ENCODE measurements at places on chromosomes 4 and X. TPM values are rescaled to one million over a fixed set of nuclear protein-coding genes. Genes with fewer than 3 reads are reported as not detected.

- H3K27me3 ChIP-seq = no peaks in the 10 kb centered on the region
- H3K36me3 ChIP-seq = no peaks in the 10 kb centered on the region
- DNase-seq = no peak
These were observed 200.3 kb downstream of the AASDH start for GRCh38 chr4:56186808-56187523.

DNA sequence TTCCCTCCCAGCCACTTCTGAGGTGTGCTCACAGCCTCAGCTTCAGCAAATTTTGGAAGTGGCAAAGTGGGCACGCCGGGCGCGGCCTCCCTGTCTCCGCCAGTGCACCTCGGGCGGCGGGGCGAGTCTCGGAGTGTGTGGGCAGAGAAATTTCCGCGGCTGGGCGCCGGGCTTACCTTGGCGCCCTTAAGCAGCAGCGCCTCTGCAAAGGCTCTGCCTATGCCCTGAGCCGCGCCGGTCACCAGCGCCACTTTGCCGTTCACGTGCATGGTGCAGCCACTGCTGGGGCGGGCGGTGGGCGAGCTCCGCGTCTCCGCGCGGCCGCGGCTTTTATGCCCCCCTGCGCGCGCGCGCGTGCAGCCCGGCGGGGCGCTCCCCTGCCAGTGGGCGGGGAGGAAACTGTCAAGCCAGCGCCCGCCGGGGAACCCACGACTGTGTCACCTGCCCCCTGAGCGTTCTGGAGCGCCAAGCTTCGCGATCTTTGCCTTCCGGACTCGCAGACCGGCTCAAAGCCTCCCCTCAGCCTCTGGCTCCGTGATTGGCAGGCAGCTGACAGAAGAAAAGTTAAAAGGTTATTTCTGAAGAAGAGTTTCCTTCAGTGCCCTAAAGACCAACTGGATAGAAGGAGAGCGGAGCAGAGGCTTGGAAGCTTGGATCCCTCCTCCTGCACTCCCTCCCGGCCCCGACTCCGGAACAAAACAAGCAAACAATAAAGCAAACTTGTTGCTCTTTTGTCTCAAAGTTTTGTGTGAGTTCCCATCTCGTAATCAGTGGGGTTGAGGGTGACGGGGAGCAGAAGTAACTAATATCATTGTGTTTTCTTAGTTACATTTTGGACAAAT lies at the start of gene HPGD:
HPGD (minus strand) TSS at position 306 of the 842 bp plus-strand sequence; CDS start at position 269, 37 bp downstream.
- no peaks in the 10 kb centered on the region for H3K36me3 ChIP-seq
- H3K27ac ChIP-seq = no peak within 1 kb of the TSS
- no peaks in the 10 kb centered on the region for H3K4me1 ChIP-seq
- peaks cover 18% of the 10 kb centered on the region for H3K27me3 ChIP-seq

DNA sequence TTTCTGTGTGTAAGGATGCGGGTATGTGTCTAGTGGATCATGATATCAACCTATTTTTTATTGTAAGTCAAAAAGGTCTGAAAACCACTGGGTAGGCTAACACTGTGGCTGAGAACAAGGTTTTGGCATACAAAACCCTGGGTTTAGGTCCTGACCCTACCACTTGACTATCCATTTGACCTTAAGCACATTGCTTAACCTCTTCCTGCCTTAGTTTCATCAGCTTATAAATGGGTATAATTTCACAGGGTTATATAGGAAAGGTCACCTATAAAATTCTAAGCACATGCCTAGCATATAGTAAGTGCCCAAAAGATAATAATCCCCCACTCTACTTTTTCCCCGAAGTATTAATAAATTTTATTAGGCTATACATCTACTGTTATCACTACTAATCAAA lies 263.0 kb downstream of the UNC5C start:
- no peak for DNase-seq
- no peaks in the 10 kb centered on the region for H3K36me3 ChIP-seq
- H3K4me1 ChIP-seq = no peaks in the 10 kb centered on the region
- H3K27me3 ChIP-seq = no peaks in the 10 kb centered on the region

GRCh38 chrX:112450810-112451209 lies 228.9 kb downstream of the LHFPL1 start:
- DNase-seq = no peak
- H3K4me3 ChIP-seq = no peak overlapping the region
- no peaks in the 10 kb centered on the region for H3K4me1 ChIP-seq
- no peak overlapping the region for H3K27ac ChIP-seq

GRCh38 chr4:100208964-100209363 lies 18.7 kb upstream of the DDIT4L start:
- DNase-seq = no peak

DNA sequence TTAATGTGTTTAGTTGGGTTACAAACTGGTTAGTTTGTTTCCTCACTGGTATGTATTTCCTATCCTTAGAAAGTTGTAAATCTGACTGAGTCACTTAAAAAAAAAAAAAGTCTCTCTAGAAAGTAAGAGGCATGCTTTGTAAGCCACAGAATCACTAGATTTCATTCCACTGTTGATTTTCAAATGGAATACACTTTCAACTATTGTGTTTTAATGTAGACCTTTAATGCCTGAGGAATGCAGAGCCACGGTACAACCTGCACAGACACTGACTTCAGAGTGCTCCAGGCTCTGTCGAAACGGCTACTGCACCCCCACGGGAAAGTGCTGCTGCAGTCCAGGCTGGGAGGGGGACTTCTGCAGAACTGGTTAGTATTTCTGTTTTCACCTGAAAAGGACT lies 88.6 kb downstream of the HHIP start:
- peaks cover 2% of the 10 kb centered on the region for H3K4me1 ChIP-seq
- H3K27ac ChIP-seq = no peak overlapping the region
- H3K4me3 ChIP-seq = no peak overlapping the region
- peak; percentile 72 for DNase-seq
- H3K36me3 ChIP-seq = no peaks in the 10 kb centered on the region

DNA sequence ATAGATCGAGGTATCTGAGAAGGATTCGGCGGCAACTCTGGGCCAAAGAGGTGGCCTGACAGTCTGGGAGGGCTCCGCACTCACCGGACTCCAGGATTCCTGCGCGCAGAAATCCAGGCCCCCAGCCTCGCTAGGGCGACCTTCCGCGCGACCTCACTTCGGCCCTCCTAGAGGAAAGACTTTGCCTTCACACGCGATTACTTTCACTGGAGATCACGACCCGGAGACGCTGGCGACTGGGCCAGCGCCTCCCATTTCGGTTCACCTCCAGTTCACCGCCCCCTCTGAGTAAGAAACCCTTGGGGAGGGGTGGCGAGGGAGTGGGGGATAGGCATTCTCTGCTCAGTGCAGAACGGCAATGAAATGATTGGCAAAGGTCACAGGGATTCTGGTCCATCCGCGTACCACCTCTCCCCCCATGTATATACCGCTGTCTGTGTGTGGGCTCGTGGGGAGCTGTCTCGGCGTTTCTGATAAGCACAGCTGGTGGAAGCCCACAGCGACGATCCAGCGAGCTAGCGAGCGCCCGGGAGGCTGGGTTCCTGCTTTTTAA lies 2.5 kb downstream of the POU3F4 start:
- H3K36me3 ChIP-seq = no peaks in the 10 kb centered on the region
- H3K4me1 ChIP-seq = no peaks in the 10 kb centered on the region
- peaks cover 2% of the 10 kb centered on the region for H3K27me3 ChIP-seq
- H3K4me3 ChIP-seq = no peak overlapping the region
- no peak overlapping the region for H3K27ac ChIP-seq

DNA sequence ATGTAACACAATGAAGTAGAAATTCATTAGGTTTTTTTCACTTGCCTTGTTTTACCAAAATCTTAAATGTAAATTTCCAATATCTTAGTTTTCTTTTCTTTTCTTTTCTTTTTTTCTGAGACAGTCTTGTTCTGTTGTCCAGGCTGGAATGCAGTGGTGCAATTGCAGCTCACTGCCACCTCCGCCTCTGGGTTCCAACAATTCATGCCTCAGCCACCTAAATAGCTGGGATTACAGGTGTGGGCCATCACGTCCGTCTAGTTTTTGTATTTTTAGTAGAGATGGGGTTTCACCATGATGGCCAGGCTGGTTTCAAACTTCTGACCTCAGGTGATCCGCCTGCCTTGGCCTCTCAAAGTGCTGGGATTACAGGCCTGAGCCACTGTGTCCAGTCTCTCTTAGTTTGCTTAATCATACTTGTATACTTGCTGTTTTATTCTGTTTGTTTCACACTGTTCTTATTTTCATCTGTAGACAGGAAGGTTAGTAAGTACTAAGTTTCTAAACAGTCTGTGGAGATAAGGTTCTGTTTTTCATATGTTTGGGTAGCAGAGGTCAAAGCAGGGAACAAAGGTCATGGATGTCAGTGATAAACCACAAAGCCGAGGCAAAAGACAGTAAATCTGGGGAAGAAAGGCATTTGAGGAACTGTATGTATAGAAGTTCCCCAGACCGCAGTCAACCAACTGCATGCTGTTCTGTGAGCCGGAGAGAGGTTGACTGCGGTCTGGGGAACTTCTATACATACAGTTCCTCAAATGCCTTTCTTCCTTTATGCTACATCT lies 129.1 kb downstream of the CBR4 start:
- no peak for DNase-seq
- H3K27ac ChIP-seq = peak overlapping the region; percentile 47
- H3K27me3 ChIP-seq = no peaks in the 10 kb centered on the region
- H3K36me3 ChIP-seq = peaks cover 28% of the 10 kb centered on the region
- no peak overlapping the region for H3K4me3 ChIP-seq

- peak; percentile 94 for DNase-seq
- H3K27me3 ChIP-seq = no peaks in the 10 kb centered on the region
- H3K27ac ChIP-seq = peak within 1 kb of the TSS; percentile 84
- H3K4me1 ChIP-seq = peaks cover 4% of the 10 kb centered on the region
- H3K36me3 ChIP-seq = peaks cover 15% of the 10 kb centered on the region
These were observed at the start of gene UCHL1 for GRCh38 chr4:41256740-41257256. UCHL1 (plus strand) TSS chr4:41256928; CDS start chr4:41256977, 49 bp downstream.

GRCh38 chr4:163598489-163598888 lies 104.0 kb downstream of the TMA16 start:
- no peak for DNase-seq
- no peak overlapping the region for H3K4me3 ChIP-seq
- H3K27me3 ChIP-seq = no peaks in the 10 kb centered on the region
- H3K36me3 ChIP-seq = no peaks in the 10 kb centered on the region

- no peaks in the 10 kb centered on the region for H3K36me3 ChIP-seq
- peak; percentile 67 for DNase-seq
- H3K4me3 ChIP-seq = no peak overlapping the region
- peaks cover 4% of the 10 kb centered on the region for H3K4me1 ChIP-seq
These were observed 87.9 kb upstream of the PACRGL start for GRCh38 chr4:20612313-20612712.

DNA sequence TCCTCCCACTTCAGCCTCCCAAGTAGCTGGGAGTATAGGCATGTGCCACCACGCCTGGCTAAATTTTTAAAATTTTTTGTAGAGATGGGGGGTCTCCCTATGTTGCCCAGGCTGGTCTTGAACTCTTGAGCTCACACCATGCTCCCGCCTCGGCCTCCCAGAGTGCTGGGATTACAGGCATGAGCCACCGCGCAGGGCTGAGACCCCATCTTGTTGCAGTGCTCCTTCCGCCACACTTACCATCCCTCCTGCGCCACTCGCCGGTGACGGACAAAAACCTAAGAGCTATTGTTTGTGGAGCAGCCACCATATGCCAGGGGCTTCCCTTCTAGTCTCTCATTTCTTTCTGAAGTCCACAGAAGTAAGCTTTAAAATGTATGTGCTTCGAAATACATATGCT lies 34.5 kb downstream of the NSG1 start:
- DNase-seq = no peak
- no peak overlapping the region for H3K4me3 ChIP-seq
- no peaks in the 10 kb centered on the region for H3K4me1 ChIP-seq
- H3K27me3 ChIP-seq = no peaks in the 10 kb centered on the region
- peaks cover 39% of the 10 kb centered on the region for H3K36me3 ChIP-seq
- no peak overlapping the region for H3K27ac ChIP-seq

DNA sequence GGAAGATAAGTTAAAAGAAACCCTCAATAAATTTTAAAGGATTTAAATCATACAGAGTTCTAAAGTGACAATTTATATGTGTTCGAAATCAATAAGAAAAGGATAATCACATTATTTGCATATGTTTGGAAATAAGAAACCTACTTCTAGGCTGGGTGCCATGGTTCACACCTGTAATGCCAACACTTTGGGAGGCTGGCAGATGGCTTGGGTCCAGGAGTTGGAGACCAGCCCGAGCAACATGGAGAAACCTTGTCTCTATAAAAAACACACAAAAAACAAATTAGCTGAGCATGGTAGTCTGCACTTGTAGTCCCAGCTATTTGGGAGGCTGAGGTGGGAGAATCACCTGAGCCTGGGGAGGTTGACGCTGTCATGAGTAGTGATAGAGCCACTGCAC lies 8.1 kb upstream of the SAP30 start:
- H3K4me3 ChIP-seq = no peak overlapping the region
- H3K36me3 ChIP-seq = no peaks in the 10 kb centered on the region
- H3K27me3 ChIP-seq = no peaks in the 10 kb centered on the region
- no peak for DNase-seq
- H3K27ac ChIP-seq = no peak overlapping the region

GRCh38 chr4:40228497-40229365 lies 31.9 kb downstream of the RHOH start:
- H3K27ac ChIP-seq = no peak overlapping the region
- no peaks in the 10 kb centered on the region for H3K36me3 ChIP-seq
- H3K4me1 ChIP-seq = no peaks in the 10 kb centered on the region
- H3K27me3 ChIP-seq = peaks cover 3% of the 10 kb centered on the region
- no peak overlapping the region for H3K4me3 ChIP-seq

GRCh38 chr4:76993787-76994641 lies 44.5 kb downstream of the SEPTIN11 start:
- peaks cover 21% of the 10 kb centered on the region for H3K4me1 ChIP-seq
- peak overlapping the region; percentile 14 for H3K27ac ChIP-seq
- H3K36me3 ChIP-seq = peaks cover 33% of the 10 kb centered on the region
- H3K27me3 ChIP-seq = no peaks in the 10 kb centered on the region

DNA sequence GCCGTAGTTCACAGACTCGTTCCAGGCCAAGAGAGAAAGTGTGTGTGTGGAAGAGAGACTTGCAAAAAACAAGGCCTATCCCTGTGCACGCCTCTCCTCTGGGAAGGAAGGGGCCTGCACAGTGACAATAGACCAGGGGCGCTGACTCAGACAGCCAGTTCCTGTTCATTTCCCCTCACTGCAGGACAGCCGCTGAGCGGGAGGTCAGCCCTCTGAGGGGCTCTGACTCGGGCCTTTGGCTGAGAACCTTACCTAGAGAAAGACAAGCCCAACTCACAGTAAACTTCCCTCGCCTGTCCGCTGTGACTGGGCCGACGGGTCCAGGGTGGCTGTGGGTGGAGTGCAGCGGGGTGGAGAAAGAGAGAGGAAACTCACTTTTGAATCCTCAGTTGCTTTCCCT lies 52.1 kb downstream of the RTL5 start:
- H3K4me3 ChIP-seq = no peak overlapping the region
- H3K27ac ChIP-seq = no peak overlapping the region
- H3K36me3 ChIP-seq = no peaks in the 10 kb centered on the region
- no peaks in the 10 kb centered on the region for H3K4me1 ChIP-seq
- H3K27me3 ChIP-seq = peaks cover 66% of the 10 kb centered on the region
- DNase-seq = no peak

- H3K27me3 ChIP-seq = peaks cover 43% of the 10 kb centered on the region
- DNase-seq = peak; percentile 5
- no peak overlapping the region for H3K4me3 ChIP-seq
- H3K36me3 ChIP-seq = no peaks in the 10 kb centered on the region
- H3K27ac ChIP-seq = no peak overlapping the region
These were observed 8.1 kb downstream of the RTL5 start for GRCh38 chrX:72123471-72124185.

The HTN1 gene
- not detected for total RNA-seq

The CT45A2 gene
- not detected for total RNA-seq

The MAGEA2 gene
- total RNA-seq = not detected

The ZFP42 gene
- total RNA-seq = not detected

The CPE gene
- 3.6 TPM for total RNA-seq

The TENM3 gene
- total RNA-seq = 173 TPM

The FREM3 gene
- not detected for total RNA-seq

The SRPK3 gene
- total RNA-seq = 0.36 TPM

The DBET gene
- not detected for total RNA-seq

Measured in IMR-90 (cell line).